CD4-positive, alpha-beta T cell treated with Interleukin-17A for 1 hour (primary cell): ENCODE measurements at places on chromosomes 4 and X.

- DNase-seq = no peak
Measured at GRCh38 chr4:123349421-123350190, 47.0 kb upstream of the SPRY1 start.

GRCh38 chr4:64417974-64418373, 8.7 kb upstream of the TECRL start:
- no peak for DNase-seq

GRCh38 chr4:78484574-78484973, 67.0 kb upstream of the ANXA3 start:
- DNase-seq = no peak

- no peak for DNase-seq
Measured at GRCh38 chr4:52253025-52253424, 201.9 kb downstream of the SPATA18 start.

DNA sequence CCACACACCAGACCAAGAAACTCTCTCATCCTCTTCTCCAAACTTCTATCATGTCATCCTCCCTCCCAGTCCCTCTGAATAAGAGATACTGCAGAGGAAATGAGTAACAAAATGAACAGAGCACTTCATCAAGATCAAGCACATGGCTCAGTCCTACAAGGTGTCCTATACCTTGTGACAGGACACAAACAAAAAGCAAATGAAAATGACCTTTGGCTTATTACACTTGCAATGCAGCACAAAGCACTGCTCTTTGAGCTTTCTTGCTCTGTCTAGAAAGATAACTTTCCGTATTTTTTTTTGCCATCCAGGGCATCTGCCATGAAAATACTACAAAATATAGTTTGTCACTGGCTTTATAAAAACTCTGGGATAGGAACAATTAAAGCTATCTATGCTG, 402.7 kb downstream of the HNRNPD start:
- no peak for DNase-seq

GRCh38 chr4:86036736-86037135, 323.1 kb downstream of the MAPK10 start:
- DNase-seq = no peak

- no peak for DNase-seq
Measured at GRCh38 chr4:58247792-58248191, 1137.6 kb upstream of the IGFBP7 start.

DNA sequence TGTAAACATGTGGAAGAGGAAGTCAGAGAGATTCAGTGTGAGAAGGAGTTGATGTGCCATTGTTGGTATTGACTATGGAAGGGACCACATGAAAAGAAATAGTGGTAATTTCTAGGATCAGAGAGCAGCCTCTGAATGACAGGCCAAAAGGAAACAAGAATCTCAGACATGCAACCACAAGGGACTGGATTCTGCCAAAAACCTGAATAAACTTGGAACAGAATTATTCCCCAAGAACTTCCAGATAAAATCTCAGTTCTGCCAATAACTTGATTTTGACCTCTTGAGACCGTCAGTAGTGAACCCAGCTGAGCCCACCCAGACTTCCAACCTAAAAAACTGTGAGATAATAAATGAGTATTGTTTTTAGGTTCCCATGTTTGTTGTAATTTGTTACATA, 653.6 kb upstream of the NR3C2 start:
- DNase-seq = no peak

DNA sequence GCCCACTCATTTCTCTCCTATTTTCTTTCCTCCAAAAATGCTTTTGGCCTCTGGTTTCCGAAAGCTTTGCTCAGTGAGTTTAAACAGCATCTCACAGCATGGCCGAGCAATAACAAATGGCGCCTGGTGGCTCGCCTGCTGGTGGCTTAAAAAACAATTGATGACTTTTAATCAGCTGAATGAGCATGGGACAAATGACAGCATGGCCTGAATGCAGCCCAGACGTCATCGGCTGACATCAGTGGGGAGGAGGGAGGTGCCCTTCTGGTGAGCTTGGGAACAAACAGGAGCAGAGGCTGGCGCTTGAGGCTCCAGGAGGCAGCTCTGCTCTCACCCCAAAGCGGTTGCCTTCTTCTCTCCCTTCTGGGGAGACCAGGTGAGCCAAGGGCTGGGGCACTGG, 286.4 kb downstream of the BCOR start:
- DNase-seq = no peak

- no peak for DNase-seq
Measured at GRCh38 chrX:151713849-151714248, 2.0 kb upstream of the FATE1 start.

- DNase-seq = peak; percentile 46
Measured at GRCh38 chr4:1720163-1720983, 750 bp downstream of the TMEM129 start.
